ENCODE measurements at places on chromosomes 16 and 17.

DNA sequence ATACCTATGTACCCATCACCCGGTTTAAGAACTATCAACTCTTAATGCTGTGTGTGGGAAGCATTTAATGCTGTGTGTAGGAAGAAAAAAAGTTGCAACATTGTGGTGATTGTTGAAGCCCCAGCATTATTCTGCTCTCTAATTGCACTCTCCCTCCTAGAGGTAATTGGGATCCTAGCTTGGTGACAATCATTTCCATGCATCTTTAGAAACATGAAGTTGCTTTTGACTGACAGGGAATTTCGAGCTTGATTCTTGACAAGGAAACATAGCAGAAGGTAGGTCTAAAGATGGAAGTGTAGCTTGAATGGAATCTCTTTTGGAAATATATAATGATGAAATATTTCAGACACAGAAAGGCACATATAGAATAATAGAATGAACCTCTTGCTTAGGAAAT lies 27.3 kb downstream of the HEXIM2 start:
- no peak for DNase-seq

GRCh38 chr17:27871407-27871806 lies 21.8 kb downstream of the LYRM9 start:
- DNase-seq: no peak

- peak; percentile 68 for DNase-seq
Measured at GRCh38 chr17:78338486-78339259, 21.2 kb downstream of the SOCS3 start.

GRCh38 chr17:50344731-50345365 lies 1.1 kb upstream of the XYLT2 start:
- DNase-seq: no peak

- no peak for DNase-seq
Measured at GRCh38 chr17:47818002-47818695, 3.4 kb downstream of the OSBPL7 start.

GRCh38 chr17:68013385-68013784 lies 17.1 kb upstream of the C17orf58 start:
- DNase-seq: no peak

DNA sequence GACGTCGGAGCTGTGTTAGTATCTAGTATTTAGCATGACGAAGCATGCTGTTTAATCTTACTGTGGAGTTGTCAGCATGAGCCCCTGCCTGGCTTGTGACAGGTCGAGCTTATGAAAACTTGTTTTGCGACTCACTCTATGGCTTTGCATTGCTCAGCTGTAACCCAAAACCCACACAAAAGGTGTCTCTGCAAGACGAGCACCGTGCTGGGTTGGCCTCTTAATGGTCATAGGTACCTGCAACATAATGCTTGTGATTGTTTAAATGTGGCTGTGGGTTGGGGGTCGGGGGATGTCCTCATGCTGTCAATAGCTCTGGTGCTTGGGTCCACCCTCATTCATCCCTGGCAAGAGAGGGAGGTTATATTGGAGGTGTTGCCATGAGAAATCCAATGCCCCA lies 5.4 kb downstream of the NTN1 start:
- no peak for DNase-seq

DNA sequence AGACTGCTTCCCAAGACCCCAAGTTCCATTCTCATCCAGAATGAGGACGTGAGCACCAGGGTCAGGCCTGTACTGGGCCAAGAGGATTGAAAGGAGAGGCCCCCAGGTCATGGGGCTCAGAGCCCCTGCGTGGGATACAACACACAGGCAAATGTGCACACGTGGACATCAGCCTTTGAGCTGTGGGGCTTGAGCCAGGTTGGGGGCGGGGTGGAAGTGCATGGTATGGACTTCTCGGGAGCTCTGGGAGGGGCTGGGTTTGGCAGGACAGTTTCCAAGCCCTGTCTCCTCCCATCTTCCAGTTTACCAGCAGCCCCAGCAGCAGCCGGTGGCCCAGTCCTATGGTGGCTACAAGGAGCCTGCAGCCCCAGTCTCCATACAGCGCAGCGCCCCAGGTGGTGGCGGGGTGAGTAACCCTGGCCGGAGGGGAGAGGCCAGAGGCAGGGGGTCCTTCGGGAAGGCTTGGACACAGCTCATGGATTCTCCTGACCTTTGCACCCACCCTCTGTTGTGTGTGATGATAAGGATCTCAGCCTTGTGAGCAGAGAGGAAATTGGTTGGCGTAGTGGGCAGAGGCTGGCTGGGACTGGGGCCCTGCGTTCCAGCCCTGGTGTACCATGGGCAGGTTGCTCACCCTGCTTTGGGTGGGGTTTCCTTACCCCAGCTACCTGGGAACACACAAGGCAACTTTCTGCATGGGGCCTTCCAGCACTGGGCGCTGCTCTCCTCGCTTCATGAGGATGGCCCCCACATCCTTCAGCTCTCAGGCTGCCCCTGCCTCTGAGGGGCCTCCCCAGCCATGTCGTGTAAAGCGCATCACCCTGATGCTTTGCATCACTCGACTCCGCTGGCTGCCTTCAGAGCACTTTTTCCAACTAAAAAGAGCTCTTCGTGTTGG lies 10.4 kb upstream of the LASP1NB start:
- no peak for DNase-seq

DNA sequence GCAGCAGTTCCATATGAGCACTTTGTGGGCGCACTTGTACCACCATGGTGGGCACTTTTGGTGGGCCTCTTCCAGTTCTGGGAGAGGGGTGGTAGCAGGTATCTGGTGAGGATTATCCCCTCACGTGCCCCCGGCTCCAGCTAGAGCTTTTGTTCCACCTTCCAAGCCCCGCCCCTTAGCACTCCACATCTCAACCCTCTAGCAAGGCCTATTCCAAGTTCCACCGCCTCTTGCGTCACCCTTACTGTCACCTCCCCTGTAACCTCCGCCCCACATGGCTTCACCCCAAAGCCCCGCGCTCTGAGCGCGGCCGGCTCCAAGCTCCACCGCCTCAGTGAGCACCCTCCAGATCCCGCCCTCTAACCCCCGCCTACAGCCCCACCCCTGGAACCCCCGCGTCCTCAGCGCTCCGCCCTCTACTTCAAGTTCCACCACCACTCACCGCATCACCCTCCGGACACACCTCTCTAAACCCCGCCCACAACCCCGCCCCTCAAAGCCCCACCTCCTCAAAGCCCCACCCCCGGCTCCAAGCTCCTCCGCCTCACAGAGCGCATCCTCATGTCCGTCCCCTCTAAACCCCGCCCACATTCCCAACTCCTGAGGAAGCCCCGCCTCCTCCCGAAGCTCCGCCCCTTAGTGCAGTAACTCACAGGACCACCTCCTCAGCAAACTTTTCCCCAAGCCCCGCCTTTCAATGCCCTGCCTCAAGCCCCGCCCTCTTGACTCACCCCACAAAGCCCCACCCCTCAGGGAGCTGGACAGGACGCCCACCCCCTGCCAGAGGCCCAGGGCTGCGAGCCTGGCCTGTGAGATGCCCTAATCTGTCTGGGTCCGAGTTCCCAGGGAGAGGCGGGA lies 11.1 kb downstream of the SCN4A start:
- peak; percentile 12 for DNase-seq

GRCh38 chr17:70040336-70040735 lies 34.7 kb upstream of the KCNJ16 start:
- no peak for DNase-seq

- no peak for DNase-seq
Measured at GRCh38 chr17:45868276-45868675, 23.6 kb downstream of the SPPL2C start.

- DNase-seq: no peak
Measured at GRCh38 chr17:66717641-66718058, 117.3 kb upstream of the CACNG5 start.

- no peak for DNase-seq
Measured at GRCh38 chr17:71113347-71113746, 944.0 kb downstream of the KCNJ2 start.

DNA sequence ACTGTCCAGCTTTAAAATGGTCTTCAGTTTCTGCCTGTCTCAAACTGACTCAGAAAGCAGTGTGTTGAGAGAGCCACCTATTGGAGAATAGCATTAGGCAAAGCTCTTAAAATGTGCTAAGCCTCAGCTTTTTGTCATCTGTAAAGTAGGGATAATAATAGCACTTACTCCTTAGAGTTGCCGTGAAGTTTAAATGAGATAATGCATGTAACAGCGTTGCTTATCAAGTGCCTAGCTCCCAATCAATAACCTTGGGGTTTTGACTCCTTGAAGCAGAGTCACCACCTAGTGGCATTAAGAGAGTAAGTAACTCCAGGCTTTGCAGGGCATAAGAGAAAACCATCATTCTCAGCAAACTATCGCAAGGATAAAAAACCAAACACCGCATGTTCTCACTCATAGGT lies 163.3 kb downstream of the HS3ST2 start:
- no peak for DNase-seq

DNA sequence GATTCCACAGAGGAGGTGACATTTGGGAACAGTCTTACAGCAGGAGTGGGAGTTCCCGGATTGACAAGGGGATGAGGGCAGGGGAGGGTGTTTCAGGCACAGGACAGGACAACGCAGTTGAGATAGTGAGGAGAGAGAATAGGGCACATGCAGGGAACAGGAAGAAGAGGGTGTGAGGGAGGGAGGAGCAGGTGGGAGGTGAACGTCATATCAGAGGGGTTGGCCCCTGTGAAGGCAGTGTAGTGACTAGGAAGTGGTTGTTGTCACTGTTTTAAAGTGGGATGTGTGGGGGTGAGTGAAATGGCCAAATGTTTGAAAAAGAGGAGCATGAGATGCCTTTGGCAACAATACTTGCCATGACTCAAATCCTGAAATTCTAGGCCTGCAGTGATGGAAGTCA lies 12.2 kb downstream of the PRKCB start:
- peak; percentile 43 for DNase-seq

DNA sequence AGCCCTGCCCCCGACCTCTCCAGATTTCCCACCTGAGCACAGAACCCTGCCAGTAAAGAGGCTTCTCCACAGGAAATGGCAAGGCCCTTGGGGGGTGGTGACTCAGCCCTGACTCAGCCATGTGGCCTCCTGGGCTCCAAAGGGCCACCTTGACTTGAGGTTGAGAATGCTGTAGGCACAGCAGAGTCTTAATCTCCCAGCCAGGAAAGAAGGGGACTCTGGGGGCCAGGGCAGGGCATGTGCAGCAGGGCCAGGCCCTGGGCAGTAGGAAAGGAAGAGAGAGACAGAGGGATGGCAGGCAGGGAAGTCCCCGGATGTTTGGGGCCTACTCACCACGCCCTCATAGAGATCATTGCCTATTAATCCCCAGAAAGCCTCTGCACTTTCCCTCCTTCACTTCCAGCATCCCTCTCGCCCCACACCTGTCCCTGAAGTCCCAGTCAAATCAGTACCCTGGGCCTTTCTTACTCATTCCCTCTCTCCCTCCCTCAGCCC lies 4.8 kb upstream of the ITGA3 start:
- peak; percentile 54 for DNase-seq

- DNase-seq: no peak
Measured at GRCh38 chr17:6328279-6328678, 106.6 kb downstream of the AIPL1 start.

- DNase-seq: no peak
Measured at GRCh38 chr17:58569196-58569595, 54.8 kb upstream of the MTMR4 start.

DNA sequence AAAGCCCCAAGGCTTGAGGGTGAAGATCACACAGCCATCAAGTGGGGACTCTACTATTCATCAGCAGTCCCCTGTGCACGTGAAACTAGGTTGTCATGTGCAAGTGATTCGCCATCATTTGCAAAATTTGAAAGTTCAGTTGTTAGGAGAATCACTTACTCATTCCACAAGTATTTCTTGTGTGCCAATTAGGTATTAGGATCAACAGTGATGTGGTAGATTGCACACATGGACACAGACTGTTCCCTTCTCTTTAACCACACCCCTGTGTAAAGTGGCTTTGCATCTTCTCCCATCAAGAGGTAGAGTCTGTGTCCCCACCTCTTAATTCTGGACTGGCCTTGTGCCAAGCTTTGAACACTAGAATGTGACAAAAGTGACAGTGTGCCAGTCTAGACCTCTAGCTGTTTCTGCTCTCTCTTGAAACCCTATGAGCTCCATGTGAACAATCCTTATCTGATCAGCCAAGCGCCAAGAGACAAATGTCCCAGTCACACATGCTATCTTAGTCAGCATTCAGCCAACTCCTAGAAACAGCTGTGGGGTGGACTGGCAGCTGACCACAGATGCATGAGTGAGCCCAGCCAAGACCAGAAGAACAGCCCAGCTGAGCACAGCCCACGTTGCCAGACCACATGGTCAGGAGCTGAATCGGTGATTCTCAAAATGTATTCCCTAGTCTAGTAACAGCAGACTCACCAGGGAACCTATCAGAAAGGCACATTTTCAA lies 31.5 kb upstream of the SHISA9 start:
- no peak for DNase-seq

- no peak for DNase-seq
Measured at GRCh38 chr16:81549547-81550431, 105.2 kb downstream of the CMIP start.

DNA sequence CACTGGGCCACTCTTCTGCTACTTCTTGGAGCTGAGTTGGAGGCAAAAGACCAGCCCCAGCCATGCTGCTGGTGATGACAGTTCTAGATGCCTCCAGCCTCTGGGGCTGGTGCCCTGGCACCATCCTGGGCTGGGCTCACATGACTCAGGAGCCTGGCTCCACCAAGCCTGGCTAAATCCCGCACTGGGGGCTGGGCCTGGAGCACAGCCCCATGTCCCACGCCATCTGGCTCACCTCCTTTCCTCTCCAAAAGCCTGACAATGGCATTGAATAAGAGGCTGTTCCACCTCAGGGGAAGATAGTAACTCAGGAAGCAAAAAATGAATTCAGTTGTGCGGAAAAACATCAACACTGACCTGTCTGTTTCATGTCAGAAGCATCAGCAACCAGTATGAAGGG lies 45.1 kb upstream of the MTSS2 start:
- DNase-seq: no peak

DNA sequence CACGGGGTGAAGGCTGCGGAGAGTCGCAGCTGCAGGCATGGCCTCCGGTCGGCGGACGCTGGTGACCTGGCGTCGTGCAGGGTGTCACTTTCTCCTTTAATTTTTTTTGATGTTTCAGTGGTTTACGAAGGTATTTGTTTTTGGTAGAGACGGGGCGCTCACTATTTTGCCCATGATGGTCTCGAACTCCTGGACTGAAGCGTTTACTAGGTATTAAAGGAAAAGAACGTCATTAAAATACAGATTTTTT lies 17.1 kb downstream of the ZNF213 start:
- no peak for DNase-seq

DNA sequence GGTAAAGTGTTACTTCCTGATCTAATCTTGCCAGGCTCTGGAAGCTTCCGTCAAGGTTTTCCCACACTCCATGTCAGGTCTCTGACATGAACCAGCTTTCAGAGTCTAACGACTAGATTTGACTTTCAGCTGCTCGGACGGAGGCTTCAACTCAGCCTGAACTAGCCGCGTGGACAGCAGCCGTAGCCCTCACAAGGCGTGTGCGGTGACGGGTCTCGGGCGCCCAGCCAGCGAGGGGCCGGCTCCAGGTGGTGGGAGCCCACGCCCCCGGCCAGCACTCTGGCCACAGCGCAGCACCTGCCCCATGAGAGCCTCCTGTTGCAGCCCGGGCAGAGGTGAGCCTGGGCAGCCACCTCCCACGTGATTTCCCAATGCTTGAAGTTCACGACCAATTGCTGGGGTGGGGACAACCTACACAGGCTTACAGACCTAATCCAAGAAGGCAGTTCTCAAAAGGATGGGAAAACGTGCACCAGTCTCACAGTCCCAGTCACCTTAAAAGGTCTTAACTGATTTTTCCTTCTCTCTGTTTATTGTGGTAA lies 45.5 kb downstream of the TBC1D16 start:
- DNase-seq: no peak
